ENCODE measurements at places on chromosomes 7 and 10.

DNA sequence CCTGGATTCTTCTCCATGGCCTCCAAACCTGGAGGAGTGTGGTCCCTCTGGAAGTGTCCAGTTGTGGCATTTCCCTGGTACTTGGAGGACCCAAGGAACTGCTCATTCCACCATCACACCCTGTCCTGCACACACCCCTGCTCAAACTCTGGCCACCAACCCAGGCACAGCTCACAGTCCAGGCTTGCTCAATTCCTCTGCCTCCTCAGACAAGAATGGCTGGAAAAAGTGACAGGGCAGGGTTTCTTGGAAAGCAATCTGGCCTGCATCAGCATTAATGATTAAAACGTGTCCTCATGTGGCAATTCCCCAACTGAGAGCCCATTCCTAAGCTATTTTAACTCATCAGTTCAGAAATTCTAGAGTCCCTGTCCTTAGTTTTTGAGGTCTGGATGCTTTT lies 17.2 kb upstream of the TPST1 start:
- DNase-seq = no peak

GRCh38 chr10:71475243-71475871 lies 78.6 kb downstream of the CDH23 start:
- DNase-seq = no peak

- no peak for DNase-seq
These were observed 14.4 kb upstream of the STK17A start for GRCh38 chr7:43568529-43568928.

GRCh38 chr7:147804032-147804431 lies 786.5 kb upstream of the C7orf33 start:
- DNase-seq = no peak
